GF-D8 (cell line): ENCODE measurements at places on chromosomes 2 and 18.

GRCh38 chr2:42844901-42845821 lies 52.8 kb upstream of the HAAO start:
- DNase-seq, result no peak

DNA sequence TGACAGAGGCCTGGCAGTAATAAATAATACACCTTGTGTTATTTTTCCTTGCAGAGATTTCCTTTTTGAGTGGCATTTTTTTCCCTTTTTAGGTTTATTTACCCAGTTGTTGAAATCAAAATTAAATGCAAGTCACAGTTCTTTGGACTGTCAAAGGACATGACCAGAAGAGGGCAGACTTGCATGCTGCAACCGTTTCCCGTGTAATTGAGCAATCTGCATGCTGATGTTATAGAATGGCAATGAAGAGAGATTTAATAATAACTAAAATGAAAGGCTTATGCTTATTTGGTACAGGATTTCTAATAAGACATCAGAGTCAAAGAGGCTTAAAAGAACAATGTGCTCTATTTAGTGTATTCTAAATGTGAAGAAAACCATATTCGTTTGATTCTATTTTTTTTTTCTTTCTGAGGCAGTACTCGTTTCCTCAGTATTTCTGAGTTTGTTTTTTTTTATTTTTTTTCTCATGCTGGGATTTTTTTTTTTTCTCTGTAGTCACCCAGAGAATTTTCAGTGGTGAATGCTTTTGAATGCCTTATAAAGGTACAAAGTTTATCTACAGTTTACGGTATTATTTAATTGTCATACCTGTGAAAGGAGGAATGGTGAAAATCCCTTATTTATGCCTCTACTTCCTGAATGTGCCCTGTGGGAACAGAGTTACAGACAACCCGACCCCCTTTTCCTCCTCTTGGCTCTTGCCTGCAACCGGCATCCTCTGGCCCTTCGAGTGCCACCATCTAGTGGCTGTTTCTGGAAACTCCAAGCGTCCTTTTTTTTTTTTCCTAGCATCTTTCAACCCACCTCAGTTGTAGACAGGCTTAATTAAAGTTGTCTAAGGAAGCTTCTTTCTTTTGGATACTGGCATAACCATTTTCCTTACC lies 368.5 kb downstream of the LRRTM1 start:
- DNase-seq, result peak; percentile 0

- DNase-seq, result no peak
Measured at GRCh38 chr18:48740068-48740440, 201.2 kb downstream of the CTIF start.

DNA sequence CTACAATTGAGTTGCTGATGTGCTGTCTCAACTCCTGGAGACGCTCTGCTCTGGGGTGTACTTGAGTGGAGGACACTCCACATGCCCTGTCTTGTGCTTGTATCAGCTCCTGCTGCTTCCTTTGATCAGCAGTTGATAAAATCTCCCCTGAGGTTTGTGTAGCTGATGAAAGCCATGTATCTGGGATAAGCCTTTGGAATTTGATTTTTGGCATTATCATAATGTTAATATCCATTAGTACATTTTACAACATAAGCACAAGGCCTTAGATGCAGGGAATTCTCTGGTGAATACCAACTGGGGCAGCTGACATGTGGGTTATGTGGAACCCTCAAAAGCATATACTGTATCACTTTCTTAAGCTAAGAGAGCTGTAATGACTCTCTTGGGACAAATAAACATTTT lies 222.7 kb upstream of the ITGA4 start:
- DNase-seq, result no peak

DNA sequence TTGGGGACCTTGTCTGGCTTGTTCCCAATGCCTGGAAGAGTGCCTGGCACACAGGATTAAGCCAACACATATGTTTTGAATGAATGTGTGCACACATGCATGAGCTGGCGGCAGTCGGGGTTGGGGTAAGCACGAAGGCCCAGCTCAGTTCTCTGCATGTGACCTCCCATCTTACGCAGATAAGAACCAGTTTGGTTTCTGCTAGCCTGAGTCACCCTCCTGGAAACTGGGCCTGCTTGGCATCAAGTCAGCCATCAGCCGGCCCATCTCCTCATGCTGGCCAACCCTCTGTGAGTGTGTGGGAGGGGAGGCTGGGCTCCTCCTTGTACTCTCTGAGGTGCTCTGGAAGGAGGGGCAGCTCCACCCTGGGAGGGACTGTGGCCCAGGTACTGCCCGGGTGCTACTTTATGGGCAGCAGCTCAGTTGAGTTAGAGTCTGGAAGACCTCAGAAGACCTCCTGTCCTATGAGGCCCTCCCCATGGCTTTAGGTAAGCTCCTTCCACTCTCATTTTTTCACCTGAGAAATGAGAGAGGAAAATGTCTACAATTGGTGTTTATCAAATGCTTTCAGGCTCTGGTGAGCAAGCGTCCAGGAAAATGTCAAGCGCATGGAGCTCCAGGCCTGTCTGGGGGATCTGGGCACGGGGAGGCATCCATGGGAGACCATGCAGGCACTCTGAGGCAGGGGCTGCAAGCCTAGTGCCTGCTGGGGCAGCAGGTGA lies 9.7 kb upstream of the IL1RN start:
- no peak for DNase-seq

DNA sequence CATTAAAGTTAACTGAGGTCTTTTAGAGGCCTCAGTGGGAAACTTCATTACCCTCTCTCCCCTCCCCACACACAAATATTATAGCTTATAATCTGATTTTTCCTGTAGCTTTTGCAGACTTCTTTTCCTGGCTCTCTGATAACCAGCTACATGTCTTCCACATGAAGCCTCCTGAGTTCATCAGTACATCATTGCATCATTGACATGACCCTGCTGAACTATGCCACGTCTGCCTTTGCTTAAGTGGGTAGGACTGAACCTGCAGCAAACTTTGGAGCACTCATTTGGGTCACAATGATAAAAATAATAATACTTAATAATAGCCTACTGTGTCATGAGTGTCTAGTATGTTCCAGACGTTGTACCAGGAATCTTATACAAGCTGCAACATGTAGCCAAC lies 7.0 kb downstream of the CRYGA start:
- DNase-seq, result no peak

- no peak for DNase-seq
Measured at GRCh38 chr18:907115-907884, 2.6 kb downstream of the ADCYAP1 start.

GRCh38 chr18:31245820-31246219 lies 72.1 kb upstream of the DSG1 start:
- no peak for DNase-seq

GRCh38 chr2:187525163-187525900 lies 28.9 kb downstream of the TFPI start:
- no peak for DNase-seq

DNA sequence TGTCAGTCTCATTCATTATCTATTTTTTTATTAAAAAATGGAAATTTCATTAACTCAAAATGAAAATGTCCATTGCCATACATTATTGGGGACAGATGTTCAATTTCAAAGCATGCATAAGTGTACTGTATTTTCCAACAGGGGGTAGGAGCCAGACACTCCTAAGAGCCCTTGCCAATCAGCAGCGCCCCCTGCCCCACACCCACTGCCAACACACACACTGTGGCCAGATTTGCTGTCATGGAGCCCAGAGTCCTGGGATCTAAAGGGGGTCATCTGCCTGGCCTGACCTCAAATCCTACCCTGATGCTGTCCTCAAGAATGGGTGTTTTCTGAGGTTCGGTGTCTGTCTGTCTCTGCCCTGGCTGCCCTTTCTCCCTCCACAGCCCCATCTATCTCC lies 162.2 kb upstream of the TWIST2 start:
- DNase-seq, result no peak

DNA sequence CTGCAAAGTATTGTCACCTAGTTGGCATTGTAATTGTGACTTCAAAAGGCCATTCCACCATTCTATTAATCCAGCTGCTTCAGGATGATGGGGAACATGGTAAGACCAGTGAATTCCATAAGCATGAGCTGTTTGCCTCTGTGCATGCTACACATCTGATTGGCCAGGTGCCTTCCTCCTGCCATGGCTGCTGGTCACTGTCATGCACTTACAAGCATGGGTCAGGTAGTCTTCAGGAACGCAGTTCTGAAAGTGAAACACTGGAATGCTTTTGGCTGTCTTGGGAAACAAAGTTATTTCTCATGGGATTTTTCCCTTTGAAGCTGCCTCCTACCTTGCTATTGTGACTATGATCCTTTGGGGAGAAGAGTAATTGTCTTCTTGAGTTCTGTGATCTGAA lies 267.6 kb downstream of the GBX2 start:
- DNase-seq, result no peak

GRCh38 chr18:55405893-55406406 lies 182.0 kb downstream of the TCF4 start:
- no peak for DNase-seq

DNA sequence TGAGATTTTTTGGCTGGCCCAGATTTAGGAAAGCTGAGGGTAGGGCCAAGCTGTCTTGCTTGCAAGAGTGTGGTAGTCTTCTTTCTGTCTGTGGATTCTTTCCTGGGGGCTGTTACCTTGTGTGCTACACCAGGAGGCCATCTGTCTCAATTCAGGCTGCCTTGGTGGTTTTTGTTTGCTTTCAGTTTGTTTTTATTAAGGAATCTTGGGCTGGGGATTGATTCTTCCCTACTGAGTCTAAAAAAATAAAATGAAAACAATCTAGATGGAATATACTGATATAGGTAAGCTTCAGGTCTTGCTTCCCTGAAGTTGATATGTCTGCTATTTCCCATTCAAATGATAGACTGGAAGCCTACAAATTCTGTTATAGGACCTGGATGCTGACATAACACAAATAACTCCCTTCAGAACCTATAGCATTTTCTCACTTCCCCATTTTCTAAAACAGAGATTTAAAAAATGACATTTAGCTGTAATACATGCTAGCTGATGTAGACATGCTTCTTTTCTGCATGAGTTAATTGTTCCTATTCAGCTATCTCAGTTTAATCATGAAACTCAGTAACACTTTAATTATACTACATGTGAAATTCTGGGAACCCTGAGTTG lies 5.3 kb downstream of the LHCGR start:
- no peak for DNase-seq

DNA sequence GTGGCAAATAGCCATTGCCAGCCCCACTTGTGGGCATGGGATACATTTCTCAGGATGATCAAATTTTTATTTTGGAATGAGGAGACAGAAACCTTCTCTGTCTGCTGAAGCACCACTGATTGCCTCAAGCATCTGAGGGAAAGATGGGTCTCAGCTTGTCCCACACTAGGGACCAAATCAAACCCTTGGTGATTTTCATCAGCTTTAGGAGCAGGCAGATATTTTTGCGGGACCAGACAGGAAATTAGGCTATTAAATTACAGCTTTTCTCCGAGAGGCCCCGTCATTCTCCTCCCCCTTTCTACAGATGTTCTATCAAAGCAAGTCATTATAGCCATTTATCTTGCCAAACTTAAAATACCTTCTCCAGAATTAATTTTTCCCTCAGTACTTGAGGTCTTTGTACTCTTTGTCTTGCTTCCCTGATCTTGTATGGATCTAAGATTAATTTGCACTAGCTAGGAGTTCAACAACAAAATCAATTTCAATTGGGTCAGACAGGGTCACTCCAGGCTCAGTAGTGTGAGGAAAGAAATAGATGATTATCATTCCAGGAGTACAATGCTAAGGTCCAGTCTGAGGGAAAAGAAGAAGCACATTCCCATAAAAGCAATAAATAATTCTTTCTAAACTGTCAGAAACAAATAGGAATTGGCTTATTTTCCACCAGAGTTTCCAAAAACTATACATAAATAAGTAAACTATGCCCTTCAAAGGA lies 818.1 kb upstream of the SOX11 start:
- DNase-seq, result no peak

GRCh38 chr2:95401480-95401879 lies 1.0 kb upstream of the FAHD2A start:
- no peak for DNase-seq

GRCh38 chr2:119681868-119682220 lies 2.8 kb downstream of the TMEM177 start:
- DNase-seq, result no peak

DNA sequence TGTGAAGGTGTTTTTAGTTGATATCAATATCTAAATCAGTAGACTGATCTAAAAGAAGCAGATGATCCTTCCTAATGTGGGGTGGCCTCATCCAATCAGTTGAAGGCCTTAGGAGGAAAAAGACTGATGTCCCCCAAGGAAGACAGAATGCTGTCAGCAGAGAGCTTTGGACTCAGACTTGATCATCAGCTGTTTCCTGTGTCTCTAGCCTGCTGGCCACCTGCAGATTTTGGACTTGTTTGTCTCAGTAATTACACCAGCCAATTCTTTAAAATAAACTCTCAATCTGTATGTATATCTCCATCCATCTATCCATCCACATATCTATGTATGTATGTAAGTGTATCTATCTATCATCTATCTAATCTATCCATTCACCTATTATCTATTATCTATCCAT lies 301.3 kb downstream of the LPIN1 start:
- DNase-seq, result no peak

DNA sequence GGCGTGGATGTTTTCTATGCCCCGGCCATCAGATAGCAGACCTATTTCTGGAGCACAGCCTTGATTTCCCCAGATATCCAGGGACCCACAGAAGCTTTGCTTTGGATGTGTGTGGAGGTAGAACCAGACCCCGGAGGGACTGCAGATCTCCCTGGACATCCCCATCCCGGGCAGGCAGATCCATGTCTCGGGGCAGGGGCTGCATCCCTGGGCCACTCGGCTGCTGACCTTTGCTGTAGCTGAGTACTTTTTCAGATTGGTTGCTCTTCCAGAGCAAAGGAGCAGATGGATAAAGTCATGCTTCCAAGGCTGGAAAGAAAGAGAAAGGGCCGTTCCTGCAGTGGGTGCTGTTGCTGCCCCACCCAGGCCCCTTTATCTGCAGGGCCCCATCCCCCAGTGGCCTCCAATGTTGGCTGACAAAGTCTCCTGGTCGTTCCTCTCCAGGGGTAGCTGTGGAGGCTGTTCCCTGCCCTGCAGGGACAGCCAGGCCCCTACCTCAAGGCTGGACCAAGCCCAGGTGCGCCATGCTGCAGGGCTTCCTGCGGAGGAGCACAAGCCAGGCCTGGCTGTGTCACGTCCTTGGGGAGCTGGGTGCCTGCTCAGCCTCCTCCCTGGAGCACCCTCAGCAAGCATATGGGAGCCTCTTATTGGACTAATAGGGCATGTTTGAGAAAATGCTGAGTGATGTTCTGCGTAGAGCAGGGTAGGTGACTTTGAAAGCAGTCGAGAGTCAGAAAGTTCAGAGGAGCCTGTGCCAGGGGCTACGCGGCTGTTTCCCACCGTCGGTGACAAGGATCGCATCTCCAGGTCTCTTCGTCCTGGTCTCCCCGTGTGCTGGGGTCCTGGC lies 68.4 kb downstream of the TPO start:
- no peak for DNase-seq

- no peak for DNase-seq
Measured at GRCh38 chr18:36350839-36351469, 53.4 kb downstream of the FHOD3 start.
